Muscle of leg (tissue), 16 donors: ENCODE measurements at places on chromosomes 1 and 21. TPM values are rescaled to one million over a fixed set of nuclear protein-coding genes. Genes with fewer than 3 reads are reported as not detected.

LMOD1 gene
- 48.3 TPM for total RNA-seq

FAF1 gene
- total RNA-seq, result 51.7 TPM

NMNAT2 gene
- 0.49 TPM for total RNA-seq

FCRL5 gene
- not detected for total RNA-seq

LTN1 gene
- total RNA-seq, result 25.6 TPM

BNIPL gene
- total RNA-seq, result 0.53 TPM

LCE1F gene
- total RNA-seq, result not detected

FAM43B gene
- total RNA-seq, result 1.1 TPM

TARDBP gene
- total RNA-seq, result 44.3 TPM

TDRD5 gene
- total RNA-seq, result under 0.01 TPM

OLIG2 gene
- total RNA-seq, result 0.04 TPM

GRCh38 chr1:177255411-177255810 lies 84.7 kb downstream of the BRINP2 start:
- H3K36me3 ChIP-seq, result no peaks in the 10 kb centered on the region
- peaks cover 19% of the 10 kb centered on the region for H3K4me1 ChIP-seq
- H3K27me3 ChIP-seq, result no peaks in the 10 kb centered on the region
- H3K27ac ChIP-seq, result no peak overlapping the region
- no peak for DNase-seq

DNA sequence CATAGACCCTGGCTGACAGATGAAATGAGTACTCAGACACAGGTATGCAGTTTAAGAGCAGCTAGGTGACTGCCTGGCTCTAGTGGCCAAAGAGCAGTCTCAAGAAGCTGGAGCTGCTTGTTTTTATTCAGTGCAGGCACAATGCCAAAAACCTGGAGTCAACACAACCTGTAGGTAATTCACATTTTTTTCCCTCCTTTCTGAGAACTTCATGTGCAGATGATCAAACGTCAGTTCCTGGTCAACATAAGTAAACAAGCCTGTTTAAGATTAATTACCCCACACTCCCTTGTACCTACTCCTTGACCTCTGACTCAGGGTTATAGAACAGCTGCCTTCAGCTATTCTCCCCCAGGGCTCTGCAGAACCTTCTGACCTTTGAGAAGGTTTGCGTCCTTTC lies 17.3 kb upstream of the ACADM start:
- H3K36me3 ChIP-seq, result no peaks in the 10 kb centered on the region
- H3K4me1 ChIP-seq, result no peaks in the 10 kb centered on the region
- no peak for DNase-seq
- no peak overlapping the region for H3K27ac ChIP-seq
- no peaks in the 10 kb centered on the region for H3K27me3 ChIP-seq

DNA sequence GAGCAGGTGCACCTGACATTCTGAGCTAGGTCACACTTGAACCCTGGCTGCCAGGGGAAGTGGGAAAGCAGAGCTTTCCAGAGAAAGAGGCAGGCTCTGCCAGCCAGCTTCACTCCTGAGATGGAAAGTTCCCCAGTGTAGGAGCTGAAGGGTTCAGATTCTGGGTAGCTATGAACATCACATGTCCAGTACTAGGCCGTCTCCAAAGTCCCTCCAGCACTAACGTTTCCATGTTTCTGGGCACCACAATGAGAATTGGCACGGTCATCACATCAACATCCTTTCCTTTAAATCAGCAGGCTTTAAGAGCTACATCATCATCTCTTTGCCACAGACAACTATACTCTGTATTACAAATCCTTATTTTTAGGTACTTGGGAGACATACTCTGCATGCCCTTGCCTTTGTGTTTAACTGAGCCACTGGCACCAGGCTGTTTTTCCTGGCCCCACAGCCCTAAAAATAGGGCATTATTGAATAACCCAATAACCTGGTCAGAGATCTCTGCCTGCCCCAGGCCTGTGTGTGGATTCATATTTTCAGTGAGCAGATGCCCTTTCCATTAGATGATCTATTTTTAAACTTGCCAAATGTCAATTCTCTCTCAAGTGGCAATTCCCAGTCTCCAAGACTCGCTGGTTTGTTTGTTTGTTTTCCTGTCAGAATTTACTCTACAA lies 35.4 kb upstream of the USP24 start:
- H3K4me3 ChIP-seq, result no peak overlapping the region
- H3K27me3 ChIP-seq, result no peaks in the 10 kb centered on the region
- H3K36me3 ChIP-seq, result no peaks in the 10 kb centered on the region

GRCh38 chr1:207393610-207394009 lies 60.5 kb upstream of the CR2 start:
- no peaks in the 10 kb centered on the region for H3K36me3 ChIP-seq
- peak; percentile 48 for DNase-seq
- no peaks in the 10 kb centered on the region for H3K4me1 ChIP-seq
- H3K4me3 ChIP-seq, result no peak overlapping the region

- H3K27ac ChIP-seq, result no peak overlapping the region
- H3K36me3 ChIP-seq, result no peaks in the 10 kb centered on the region
Observed at GRCh38 chr1:223298701-223299100, 65.3 kb downstream of the SUSD4 start.

DNA sequence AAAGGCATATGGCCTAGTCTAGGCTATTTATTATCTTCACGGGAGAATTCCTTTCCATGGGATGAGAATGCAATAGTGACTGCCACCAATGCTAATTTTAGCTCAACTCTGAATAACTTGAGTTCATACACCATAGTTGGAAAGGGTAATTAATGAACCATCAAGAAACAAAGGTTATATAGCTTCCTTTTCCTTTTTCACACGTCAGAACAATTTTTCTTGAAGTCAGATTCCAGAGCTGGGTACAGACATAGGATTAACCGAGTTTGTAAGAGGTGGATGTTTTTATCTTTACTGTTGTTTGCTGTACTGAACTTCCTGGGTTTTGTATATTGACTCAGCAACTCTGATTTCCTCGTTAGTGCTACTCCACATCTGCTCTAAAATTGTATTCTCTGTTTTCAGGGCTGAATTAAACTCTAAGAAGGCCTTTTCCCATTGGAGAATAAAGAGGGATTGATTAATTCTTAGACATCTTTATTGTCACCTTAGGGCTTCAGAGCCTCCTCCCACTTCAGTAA lies 262.0 kb downstream of the NUF2 start:
- no peak overlapping the region for H3K27ac ChIP-seq
- H3K27me3 ChIP-seq, result no peaks in the 10 kb centered on the region
- DNase-seq, result no peak
- no peak overlapping the region for H3K4me3 ChIP-seq

- peaks cover 23% of the 10 kb centered on the region for H3K4me1 ChIP-seq
- peaks cover 41% of the 10 kb centered on the region for H3K36me3 ChIP-seq
- peak; percentile 67 for DNase-seq
- H3K27ac ChIP-seq, result peak overlapping the region; percentile 77
- H3K27me3 ChIP-seq, result no peaks in the 10 kb centered on the region
Observed at GRCh38 chr1:155195201-155196102, 12.2 kb downstream of the THBS3 start.

- H3K27ac ChIP-seq, result no peak overlapping the region
- H3K27me3 ChIP-seq, result peaks cover 28% of the 10 kb centered on the region
- DNase-seq, result no peak
- no peak overlapping the region for H3K4me3 ChIP-seq
Observed at GRCh38 chr1:156154317-156154749, 948 bp downstream of the SEMA4A start.

GRCh38 chr1:20072771-20073170 lies 2.8 kb downstream of the PLA2G5 start:
- H3K27me3 ChIP-seq, result peaks cover 4% of the 10 kb centered on the region
- no peak overlapping the region for H3K4me3 ChIP-seq
- peaks cover 8% of the 10 kb centered on the region for H3K4me1 ChIP-seq
- DNase-seq, result no peak
- no peaks in the 10 kb centered on the region for H3K36me3 ChIP-seq
- no peak overlapping the region for H3K27ac ChIP-seq

- H3K36me3 ChIP-seq, result no peaks in the 10 kb centered on the region
- peaks cover 7% of the 10 kb centered on the region for H3K4me1 ChIP-seq
- no peak overlapping the region for H3K4me3 ChIP-seq
- no peak for DNase-seq
- H3K27me3 ChIP-seq, result peaks cover 80% of the 10 kb centered on the region
- no peak overlapping the region for H3K27ac ChIP-seq
Observed at GRCh38 chr1:46529031-46529630, 22.3 kb downstream of the KNCN start.

DNA sequence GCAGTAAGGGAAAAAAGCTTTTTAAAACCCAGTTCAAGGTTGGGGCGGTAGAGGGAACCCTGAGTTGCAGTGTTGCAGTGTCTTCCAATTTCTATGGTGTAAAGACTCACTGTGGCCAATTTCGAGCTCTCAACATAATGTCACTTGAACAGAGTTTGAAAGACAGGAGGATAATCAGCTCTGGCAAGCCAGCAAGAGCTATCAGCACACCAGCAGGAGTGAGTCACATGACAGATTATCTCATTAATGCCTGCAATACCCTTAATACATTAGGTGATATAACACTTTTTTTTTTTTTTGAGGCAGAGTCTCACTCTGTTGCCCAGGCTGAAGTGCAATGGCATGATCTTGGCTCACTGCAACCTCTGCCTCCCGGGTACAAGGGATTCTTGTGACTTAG lies 22.8 kb downstream of the SLC9C2 start:
- no peaks in the 10 kb centered on the region for H3K36me3 ChIP-seq
- no peaks in the 10 kb centered on the region for H3K4me1 ChIP-seq
- no peak overlapping the region for H3K27ac ChIP-seq
- no peak for DNase-seq
- H3K4me3 ChIP-seq, result no peak overlapping the region

DNA sequence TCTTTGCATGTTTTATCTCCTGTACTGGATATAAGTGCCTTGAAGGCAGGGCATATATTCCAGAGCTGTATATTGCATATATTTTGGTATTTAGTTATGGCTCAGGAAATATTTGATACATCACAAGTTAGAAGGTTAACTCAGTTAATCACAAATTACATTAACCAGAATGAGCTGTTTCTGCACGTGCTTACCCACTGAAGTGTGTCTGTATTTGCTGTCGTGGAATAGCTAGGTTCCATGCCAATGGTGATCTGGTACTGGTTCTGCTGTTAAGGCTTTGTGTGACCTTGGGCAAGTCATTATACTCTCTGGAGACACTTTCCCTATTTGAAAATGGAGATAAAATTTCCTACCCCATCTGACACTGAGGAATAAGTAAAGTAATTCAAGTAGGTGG lies 50.7 kb downstream of the OSBPL9 start:
- no peaks in the 10 kb centered on the region for H3K36me3 ChIP-seq
- no peak overlapping the region for H3K4me3 ChIP-seq
- no peak overlapping the region for H3K27ac ChIP-seq
- no peaks in the 10 kb centered on the region for H3K4me1 ChIP-seq
- H3K27me3 ChIP-seq, result no peaks in the 10 kb centered on the region
- no peak for DNase-seq

GRCh38 chr1:53589043-53589887 lies 130.1 kb downstream of the DMRTB1 start:
- H3K36me3 ChIP-seq, result no peaks in the 10 kb centered on the region
- H3K4me3 ChIP-seq, result no peak overlapping the region
- no peak for DNase-seq
